ENCODE measurements at places on chromosomes 12 and 14.

DNA sequence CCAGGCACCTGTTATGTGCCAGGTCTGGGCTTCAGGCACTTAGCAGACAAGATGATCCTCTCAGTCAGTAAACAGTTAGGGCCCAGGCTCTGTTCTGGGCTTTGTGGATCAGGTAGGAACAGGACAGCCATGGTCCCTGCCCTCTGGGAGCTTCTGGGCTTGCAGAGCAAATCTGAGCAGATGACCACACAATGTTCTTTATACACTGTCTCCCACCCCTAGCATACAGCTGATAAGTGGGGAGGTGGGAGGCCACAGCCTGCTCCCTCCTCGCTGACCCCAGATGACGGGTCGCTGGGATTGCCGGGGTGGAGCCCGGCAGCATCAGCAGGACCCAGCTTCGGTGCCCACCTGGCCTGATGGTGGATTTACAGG lies 53.1 kb upstream of the RIN3 start:
- DNase-seq, result no peak

DNA sequence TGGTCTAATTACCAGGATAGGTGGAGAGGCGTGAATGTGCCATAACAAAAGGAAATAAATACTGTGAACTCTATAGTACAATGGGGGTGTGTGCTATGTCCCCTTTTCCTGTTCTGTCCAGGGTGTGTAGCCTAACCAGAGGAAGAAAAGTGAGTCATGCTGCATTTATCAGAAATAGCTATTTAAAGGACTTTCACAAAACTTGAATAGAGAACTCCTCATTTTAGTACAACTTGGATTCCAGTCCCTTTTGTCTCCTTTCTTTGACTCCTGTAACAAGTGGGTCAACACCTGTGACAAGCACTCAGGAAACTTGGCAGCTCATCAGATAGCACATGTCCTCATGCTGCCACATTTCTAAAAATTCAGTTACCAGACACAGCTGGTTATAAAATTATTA lies 123.4 kb downstream of the CCDC91 start:
- peak; percentile 4 for DNase-seq

DNA sequence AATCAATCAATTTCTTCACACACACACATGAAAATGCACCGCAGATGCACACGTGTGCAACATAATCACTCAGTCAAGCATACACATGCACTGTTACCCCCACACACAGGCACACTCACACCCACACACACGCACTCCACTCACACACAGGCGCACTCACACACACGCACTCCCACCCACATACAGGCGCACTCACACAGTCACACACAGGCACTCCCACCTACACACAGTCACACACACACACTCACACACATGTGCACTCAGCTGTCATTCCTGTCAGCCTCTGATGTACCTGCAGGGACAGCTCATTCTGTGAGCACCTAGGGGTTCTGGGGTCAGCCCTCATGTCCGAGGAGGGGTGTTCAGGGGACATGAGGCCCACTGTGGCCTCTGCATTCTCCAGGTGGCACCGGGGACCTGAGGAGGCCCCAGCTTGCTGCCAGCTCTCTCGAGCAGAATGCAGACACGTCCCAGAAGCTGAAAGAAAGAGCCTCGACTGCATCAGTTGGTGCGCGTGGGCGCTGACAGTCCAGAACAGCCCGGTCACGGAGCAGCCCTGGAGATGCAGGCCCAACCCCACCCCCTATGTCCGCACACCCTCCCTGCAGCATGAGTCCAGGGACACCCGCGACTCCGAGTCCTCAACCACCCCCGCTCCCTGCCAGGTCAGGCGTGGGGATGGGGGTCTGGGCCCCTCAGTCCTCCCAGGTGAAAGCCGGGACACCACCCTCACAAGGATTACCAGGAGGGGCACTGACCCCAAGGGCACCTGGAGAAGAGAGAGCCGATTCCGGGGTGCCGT lies 69.3 kb downstream of the NOC4L start:
- no peak for DNase-seq

DNA sequence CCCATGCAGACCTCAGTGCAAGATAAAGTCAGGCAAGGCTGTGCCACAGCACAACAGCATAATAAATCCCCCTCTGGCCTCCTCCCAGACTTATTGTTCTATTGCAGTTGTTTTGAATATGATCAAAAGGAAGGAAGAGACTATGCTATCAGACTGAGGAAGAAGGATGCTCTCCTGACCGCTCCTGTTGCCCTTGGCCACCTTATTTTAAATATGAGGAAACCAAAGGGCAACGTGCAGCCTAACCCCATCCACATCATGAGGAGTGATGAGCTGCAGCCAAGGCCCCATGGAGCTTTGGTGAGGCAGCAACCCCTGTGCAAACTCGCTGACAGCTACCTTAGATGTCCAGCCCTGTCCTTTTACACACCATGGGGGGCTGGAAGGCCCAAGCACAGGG lies 291.7 kb downstream of the ZFP36L1 start:
- DNase-seq, result no peak

GRCh38 chr12:101591781-101592180 lies 3.0 kb upstream of the MYBPC1 start:
- DNase-seq, result no peak

DNA sequence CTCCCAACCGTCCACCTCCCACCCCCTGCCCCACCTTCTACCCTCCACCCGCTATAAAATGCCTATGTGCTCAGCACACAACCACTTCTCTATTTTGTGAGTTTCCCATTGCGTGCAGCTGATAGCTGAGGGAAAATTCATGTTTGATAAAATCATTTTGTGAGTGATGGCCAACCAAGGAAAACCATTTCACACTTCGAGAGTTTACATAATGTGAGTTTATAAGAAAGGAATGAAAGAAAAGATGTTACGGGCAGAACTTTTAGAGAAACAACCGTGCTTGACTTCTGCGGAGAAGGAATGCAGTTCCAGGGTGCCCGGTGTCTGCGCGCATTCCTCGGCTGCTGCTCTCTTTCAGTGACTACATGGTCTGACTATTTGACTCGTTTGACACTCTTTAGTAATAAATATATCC lies 140.9 kb downstream of the EFCAB11 start:
- DNase-seq, result no peak
